ENCODE measurements at places on chromosomes 4 and X.

GRCh38 chr4:54543088-54543795, 114.5 kb upstream of the KIT start:
- DNase-seq = no peak

GRCh38 chr4:33060674-33061542, 2340.7 kb downstream of the PCDH7 start:
- DNase-seq = peak; percentile 69

GRCh38 chr4:42391981-42392380, 5.3 kb upstream of the SHISA3 start:
- DNase-seq = peak; percentile 59

DNA sequence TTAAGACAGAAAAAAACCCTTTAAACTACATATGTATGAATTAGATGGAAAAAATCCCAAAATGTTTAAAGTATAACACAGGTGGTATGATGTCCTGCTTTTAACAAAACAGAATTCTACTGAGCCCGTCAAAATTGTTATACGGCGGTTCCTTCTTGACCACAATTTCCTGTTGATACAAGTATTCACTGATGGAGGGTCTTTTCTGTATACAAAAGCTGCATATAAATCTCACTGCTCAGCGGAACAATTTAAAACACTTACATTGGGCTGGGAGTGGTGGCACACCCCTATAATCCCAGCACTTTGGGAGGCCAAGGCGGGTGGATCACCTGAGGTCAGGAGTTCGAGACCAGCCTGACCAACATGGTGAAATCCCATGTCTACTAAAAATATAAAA, 62.4 kb downstream of the RPS6KA3 start:
- DNase-seq = no peak

GRCh38 chrX:111353793-111354192, 58.2 kb downstream of the DCX start:
- DNase-seq = no peak

DNA sequence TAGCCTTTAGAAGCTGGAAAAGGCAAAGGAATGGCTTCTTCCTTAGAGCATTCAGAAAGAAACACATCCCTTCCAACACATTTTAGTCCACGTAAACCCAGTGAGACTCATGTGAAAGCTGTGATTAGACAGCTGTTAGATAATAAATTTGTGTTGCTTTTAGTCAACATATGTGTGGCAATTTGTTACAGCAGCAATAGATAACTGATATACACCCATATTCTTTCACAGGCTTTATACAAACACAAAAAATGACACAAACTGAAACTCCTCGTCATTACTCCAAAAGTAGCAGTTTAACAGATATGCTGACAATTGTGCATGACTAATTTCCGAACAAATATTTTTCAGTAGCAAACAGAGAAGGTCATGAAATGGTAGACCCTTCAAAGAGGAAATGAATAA, 65.3 kb downstream of the ANTXR2 start:
- peak; percentile 30 for DNase-seq

- peak; percentile 42 for DNase-seq
Measured at GRCh38 chrX:121179972-121180371, 132.6 kb downstream of the GLUD2 start.

DNA sequence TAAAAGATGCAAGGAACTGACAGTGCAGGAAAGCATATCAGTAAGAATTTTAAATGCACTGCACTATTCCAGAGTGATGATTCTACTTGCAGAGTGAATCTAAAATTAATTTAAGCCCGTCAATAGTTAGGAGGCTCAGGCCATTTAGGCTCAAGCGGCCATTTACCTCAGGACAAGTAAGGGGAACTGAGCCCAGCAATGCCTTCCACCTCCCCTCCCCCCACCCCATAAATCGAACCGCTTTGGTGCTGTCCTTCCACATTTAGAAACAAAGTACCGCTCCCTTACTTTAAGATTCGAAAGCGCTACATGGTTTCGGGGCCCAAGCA, 665 bp downstream of the RBM41 start:
- DNase-seq = peak; percentile 10

DNA sequence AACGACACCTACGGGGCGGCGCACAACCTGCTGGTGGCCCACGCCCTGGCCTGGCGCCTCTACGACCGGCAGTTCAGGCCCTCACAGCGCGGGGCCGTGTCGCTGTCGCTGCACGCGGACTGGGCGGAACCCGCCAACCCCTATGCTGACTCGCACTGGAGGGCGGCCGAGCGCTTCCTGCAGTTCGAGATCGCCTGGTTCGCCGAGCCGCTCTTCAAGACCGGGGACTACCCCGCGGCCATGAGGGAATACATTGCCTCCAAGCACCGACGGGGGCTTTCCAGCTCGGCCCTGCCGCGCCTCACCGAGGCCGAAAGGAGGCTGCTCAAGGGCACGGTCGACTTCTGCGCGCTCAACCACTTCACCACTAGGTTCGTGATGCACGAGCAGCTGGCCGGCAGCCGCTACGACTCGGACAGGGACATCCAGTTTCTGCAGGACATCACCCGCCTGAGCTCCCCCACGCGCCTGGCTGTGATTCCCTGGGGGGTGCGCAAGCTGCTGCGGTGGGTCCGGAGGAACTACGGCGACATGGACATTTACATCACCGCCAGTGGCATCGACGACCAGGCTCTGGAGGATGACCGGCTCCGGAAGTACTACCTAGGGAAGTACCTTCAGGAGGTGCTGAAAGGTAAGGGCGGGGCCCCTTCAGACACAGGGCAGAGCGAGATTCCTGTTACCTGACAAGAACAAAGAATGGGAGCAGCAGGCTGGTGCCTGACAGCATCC, 11.7 kb downstream of the RPL9 start:
- DNase-seq = no peak

GRCh38 chr4:145501051-145501660, 19.5 kb downstream of the SMAD1 start:
- no peak for DNase-seq

- DNase-seq = no peak
Measured at GRCh38 chr4:186940476-186940875, 216.8 kb upstream of the FAT1 start.

DNA sequence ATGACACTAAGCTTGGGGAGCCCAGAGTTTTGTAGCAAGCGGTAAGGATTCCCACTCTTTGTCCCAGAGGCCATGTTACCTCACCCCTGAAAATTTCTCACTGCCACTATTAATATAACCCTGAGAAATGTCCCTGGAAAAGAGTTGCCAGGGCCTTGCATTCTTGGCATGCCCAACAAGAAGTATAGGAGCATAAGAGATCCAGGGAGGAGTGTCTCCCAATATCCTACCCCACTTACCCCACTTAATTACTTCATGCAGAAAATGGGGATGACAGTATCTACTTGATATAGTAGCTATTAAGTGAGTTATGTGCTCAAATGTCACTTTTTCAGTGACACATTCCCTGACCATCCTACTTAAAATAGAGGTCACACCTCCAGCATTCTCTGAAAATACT, 120.5 kb upstream of the C1GALT1C1 start:
- DNase-seq = no peak

- no peak for DNase-seq
Measured at GRCh38 chr4:25884031-25884782, 21.4 kb upstream of the SEL1L3 start.

DNA sequence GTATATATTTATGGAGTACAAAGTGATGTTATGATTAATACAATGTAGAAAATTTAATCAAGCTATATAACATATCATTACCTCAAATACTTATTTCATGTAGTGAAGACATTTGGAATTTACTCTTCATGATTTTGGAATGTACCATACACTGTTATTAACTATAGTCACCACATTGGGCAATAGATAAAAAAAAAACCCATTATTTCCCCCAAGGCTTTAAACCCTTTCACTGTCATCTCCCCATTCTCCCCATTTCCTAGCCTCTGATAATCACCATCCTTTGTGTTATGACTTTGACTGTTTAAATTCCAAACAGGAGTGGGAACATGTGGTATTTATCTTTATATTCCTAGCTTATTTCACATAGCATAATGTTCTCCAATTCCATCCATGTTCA, 2189.1 kb upstream of the AGA start:
- DNase-seq = no peak

- no peak for DNase-seq
Measured at GRCh38 chr4:8107146-8107657, 51.4 kb downstream of the ABLIM2 start.

DNA sequence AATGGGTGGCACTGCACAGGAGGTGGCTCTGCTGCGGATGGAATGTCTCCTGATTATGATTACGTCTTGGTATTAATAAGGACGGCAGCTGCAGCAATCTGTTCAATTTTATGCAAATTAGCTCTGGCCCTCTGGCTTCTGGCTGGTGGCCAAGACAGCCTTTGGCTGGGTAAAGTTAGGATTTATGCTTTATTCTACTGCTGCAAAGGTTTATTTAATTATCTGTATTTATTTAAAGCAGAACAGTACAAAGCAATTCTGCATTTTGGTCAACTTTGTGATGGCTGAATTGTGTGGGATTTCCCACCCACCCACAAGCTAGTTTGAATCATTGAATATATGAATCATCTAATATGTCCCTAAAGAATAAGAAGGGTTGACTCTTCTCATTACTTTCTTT, 745.6 kb upstream of the FAM241A start:
- peak; percentile 52 for DNase-seq

DNA sequence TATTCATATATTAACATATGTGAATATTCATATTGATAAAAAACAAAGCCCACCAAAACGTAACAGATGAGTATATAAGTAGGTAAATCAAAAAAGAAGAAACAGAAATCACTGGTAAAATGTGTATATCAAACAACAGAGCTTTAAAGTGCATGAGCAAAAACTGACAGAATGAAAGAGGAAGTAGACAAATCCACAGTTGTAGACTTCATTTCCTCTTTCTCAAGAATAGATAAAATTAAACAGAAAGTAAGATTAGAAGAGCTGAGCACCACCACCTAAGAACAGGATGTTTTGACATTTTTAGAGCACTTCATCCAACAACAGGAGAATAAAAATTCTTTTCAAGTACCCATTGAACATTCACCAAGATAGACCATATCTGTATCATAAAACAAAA, 64.6 kb downstream of the CNKSR2 start:
- DNase-seq = no peak

DNA sequence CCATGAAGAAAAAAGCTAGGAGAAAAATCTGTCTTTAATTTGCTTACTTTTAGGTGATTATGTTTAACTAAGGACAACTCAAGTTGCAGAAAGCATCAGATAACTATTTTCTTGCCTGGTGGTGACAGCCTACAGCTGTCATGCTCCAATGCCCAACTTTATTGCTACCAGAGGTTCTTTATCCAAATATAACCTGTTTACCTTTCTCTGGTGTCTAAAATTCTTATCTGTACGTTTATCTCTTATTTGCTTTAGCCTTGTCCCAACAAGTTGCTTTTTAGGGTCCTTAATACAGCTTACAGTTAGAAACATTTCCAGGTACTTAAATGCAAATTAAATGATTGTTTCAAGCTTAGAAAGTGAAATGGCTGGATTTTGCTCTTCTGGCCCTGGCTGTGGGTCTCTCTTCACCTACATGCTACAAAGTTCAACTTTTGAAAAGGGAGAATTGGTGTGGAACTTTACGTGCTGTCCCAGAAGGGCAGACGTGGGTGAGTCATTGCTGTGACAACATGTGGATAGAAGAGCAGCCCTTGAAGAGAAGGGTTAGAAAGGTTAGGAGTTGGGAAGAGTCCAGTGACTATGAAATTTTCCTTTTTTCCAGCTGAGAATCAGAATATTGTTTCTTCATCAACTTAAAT, 60.7 kb downstream of the HPGD start:
- no peak for DNase-seq

DNA sequence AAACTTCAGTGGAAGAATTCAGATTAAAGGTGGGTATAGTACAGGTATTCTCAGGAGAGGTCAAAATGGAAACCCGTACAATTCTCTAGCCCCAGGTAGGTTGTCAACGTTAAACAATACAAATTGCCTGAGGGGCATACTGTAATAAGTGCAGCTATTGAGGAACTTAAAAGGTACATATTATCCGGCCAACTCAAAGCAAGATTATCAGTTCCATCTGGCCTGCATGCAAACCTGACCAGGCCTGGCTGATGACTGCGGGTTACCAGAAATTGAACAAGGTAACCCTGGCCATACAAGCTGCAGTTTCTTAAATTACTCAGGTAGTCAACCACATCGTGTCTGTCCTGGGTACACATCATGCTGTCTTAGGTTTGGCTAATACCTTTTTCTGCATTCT, 12.3 kb upstream of the ZNF630 start:
- DNase-seq = no peak

DNA sequence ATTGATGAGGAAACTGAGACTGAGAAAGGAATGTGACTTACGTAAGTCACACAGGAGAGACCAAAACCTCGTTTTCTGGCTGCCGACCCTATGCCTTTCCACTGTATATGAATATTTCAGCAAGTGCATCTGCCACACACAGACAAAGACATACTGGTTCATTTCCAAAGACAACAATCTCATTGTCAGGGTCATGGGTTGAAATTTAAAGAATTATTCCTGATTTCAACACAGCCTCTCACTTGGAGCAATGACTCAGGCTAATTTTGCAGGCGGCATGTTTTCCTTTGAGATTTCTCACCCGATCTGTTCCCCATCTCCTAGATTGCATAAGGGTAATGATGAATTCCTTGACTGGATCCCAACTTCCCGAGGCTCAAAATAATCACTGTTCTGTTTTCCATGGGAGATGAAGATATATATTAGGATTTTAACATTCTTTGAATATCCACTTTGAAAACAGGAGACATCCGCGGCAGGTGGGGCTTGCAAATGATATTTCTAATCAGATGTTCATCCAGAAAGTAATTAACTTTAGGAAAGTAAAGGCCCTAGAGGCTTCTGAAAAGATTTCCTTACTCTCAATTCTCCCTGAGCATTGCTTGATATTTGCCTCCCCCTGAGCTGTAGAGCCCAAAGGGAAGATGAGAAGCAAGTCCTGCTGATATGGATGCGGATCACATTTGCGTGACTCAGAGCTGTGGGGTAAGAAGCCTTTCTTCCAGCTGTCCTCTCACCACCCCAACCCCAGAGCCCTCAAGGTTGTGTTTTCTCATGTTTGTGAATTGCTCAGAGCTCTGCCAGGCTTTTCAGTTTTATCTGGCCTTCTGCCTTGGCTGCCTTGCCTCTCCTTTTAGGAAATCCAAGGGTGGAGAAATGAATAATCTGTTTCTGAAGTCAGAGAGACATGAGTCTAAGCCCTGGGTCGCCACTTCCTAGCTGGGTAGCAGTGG, 361.1 kb upstream of the BOD1L1 start:
- peak; percentile 39 for DNase-seq

GRCh38 chrX:43595931-43596330, 60.2 kb upstream of the MAOA start:
- DNase-seq = no peak

- no peak for DNase-seq
Measured at GRCh38 chr4:14842964-14843630, 159.2 kb upstream of the CPEB2 start.

GRCh38 chr4:2105559-2105958, 46.4 kb downstream of the NAT8L start:
- DNase-seq = no peak

- DNase-seq = peak; percentile 62
Measured at GRCh38 chr4:106062452-106062875, 167.2 kb downstream of the NPNT start.

GRCh38 chrX:140664939-140665338, 44.6 kb upstream of the LINC00632 start:
- peak; percentile 37 for DNase-seq

Data from A673 (cell line).